Type B pancreatic cell (in vitro differentiated cells): ENCODE measurements at places on chromosomes 1 and 21. TPM values are rescaled to one million over a fixed set of nuclear protein-coding genes. Genes with fewer than 3 reads are reported as not detected.
A peak's percentile ranks its signal among the peaks of the same experiment; 100 is the strongest.

- no peak for DNase-seq
Measured at GRCh38 chr1:157419845-157420542, 132.3 kb downstream of the FCRL5 start.

GRCh38 chr1:200628223-200628881 lies 7.8 kb upstream of the KIF14 start:
- DNase-seq: no peak

GRCh38 chr1:7379441-7379971 lies 391.6 kb upstream of the VAMP3 start:
- peak; percentile 58 for DNase-seq

DNA sequence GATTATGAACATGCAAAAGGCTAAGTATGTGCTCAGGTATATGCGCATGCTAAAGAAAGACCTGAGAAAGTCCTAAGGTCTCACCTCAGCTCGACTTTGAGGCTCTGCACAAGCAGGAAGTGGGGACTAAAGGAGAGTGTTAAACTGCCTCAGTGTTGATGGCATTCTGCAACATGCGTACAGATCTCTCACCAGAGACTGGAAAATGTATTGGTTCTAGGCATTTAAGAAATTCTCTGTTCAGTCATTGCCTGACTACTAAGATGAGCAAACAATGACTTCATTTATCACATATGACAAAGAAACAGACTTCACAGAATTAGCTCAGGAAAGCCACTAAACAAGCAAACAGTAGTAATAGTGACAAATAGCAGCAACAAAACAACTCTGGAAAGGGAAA lies 90.8 kb downstream of the USH2A start:
- no peak for DNase-seq

- DNase-seq: no peak
Measured at GRCh38 chr1:10651389-10651766, 145.1 kb downstream of the CASZ1 start.

DNA sequence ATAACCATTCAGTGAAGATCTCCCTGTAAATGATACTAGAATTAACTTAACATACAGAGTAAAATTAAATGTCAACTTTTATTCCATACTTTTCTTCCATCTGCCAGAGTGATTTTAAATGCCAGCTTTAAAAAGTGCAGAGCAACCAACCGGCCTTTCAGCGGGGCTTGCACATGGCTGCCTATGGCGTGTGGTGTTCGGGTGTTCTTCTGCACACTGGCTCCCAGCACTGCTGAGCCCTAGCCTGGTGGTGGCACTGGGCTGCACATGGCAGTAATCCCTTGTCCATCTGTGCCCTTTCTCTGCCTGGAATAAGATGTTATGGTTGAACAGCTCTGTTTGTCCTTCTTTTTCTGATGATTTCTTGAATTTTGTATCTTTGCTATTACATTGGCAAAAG lies 156.3 kb downstream of the SNX7 start:
- DNase-seq: no peak

DNA sequence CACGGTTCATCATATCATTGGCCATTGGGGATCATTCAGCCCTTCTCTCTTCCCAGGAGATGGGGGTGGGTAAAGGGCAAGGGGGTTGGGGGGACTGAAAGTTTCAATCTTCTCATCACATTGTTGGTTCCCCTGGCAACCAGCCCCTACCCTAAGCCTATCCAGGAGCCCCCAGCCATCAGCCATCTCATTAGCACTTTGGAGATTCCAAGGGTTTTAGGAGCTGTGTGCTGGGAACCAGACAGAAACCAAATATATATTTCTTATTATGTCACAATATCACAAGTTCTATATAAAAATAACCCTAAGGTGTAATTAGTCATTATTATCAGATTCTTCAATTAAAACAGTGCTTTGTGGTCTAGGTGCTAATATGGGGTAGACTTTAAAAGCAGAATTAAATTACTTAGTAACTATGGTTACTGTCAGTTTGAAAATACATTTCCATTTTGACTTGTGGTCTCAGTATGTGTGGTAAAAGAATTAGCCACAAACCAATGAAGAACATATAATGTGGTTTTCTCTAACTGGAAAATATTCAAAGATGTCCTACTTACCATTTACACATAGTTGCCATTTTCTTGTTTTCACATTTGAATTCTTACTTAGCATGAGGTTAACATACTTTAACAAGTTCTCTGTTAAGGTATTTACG lies 28.1 kb downstream of the IL23R start:
- DNase-seq: no peak

- DNase-seq: no peak
Measured at GRCh38 chr1:50279622-50280330, 143.5 kb downstream of the DMRTA2 start.

DNA sequence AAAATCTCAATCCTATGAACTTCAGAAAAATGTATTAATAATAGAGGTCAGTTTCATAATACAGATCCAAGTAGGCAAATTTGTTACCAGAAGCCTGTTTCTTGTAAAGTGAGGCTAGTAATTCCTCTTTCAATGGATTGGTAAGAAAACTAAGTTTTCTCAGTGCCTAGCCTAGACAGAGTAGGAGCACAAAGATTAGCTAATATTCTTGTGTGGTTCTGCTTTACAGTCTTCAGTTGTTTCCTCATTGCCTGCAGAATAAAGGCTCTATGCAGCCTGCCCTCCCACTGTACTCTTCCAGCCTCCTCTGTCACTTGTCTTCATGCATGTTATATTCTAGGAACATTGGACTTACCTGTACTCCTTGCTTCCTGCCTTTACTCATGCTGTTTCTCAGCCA lies 2.4 kb upstream of the PPP1R15B start:
- no peak for DNase-seq

DNA sequence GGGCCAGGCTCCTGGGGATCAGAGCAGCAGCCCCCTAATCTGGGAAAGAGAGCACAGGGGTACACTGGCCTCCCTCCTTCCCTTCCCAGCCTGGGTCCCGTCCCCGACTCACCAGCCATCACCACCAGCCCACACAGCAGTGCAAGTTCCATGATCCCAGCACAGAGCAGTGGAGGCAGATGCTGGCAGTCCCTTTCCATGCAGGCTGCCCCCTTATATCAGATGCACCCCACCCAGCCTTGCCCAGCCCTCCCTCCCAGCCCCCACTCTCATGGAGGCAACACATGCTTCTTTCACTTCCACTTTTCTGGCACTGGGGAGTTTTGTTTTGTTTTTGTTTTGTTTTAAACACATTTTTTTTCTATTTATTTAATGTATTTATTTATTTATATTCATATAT lies at the start of gene PLA2G2D:
TSS of gene PLA2G2D (minus strand) at position 190 of the 400 bp plus-strand sequence. CDS start at position 152, 38 bp downstream.
- DNase-seq: no peak

DNA sequence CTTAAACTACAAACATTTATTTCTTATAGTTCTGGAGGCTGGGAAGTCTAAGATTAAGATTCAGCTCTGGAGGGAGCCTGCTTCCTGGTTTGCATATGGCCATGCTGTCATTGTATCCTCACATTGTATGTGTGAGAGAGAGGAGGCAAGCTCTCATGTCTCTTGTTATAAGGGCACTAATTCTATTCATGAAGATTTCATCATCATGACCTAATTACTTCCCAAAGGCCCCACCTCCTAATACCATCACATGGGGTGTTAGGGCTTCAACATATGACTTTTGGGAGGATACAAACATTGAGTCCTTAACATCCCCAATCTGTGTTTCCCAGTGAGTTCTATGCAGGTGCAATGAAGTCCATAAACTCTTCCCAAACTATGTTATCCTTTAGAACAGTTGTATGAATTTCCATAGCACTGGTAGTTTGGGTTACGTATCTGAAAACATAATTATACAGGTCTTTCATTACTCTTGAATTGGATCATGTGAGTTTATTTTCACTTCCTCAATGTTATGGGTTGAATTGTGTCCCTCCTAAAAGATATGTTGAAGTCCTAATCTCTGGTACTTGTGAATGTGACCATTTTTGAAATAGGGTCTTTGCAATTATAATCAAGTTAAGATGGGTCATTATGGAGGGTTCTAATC lies 124.2 kb downstream of the RUNX1 start:
- no peak for DNase-seq

- DNase-seq: no peak
Measured at GRCh38 chr1:170355267-170355801, 176.6 kb upstream of the GORAB start.

DNA sequence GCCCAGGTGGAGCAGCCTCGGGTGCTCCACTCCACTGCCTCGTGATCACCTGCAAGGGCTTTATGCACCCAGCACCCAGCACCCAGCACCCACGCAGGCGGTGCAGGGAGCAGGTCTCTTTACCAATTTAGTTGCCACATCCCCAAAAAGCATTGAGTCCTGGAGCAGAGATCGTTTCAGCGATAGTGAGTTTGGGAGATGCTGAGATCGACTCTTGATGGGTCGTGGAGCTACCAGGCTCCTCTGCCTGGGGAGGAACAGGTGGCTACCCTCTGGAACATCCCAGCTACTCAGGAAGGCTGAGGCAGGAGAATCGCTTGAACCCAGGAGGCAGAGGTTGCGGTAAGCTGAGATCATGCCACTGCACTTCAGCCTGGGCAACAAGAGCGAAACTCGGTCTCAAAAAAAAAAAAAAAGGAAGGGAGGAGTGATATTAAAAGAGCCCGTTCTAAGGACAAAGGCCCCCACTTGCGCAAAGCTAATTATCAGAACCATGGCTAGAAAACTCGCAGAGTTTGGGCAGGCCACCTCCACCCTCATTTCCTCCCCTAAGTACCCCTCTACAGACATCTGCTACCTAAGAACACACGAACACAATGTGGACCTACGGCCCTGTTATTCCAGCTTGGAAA lies 106.5 kb upstream of the SLC45A1 start:
- DNase-seq: no peak

DNA sequence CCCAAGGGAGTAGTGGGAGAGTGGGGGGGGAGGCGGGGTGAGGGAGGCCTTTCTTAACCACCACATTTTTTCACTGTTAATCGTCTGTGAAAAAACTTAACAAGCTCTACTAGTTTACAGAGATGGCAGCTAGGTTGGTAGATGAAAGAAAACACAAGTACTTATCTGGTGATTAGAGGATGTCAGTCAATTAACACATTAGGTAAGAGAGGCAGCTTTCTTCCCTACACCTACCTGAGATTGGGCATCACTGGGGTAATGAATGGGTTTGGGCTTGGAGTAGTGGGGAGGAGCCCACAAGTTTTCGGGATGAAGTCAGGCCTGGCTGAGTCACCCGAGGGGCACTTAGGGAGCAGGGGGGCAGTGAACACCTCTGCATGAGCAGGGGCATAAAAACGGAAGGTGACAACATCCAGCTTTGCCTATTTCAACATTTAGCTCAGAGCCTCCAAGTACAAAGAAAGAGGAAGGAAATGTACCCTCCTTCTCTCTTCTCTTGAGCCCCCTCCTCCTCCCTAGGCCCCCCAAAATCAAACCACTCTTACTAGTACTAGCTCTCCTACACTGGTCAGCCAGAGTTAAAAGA lies 2.5 kb downstream of the LBR start:
- DNase-seq: no peak

DNA sequence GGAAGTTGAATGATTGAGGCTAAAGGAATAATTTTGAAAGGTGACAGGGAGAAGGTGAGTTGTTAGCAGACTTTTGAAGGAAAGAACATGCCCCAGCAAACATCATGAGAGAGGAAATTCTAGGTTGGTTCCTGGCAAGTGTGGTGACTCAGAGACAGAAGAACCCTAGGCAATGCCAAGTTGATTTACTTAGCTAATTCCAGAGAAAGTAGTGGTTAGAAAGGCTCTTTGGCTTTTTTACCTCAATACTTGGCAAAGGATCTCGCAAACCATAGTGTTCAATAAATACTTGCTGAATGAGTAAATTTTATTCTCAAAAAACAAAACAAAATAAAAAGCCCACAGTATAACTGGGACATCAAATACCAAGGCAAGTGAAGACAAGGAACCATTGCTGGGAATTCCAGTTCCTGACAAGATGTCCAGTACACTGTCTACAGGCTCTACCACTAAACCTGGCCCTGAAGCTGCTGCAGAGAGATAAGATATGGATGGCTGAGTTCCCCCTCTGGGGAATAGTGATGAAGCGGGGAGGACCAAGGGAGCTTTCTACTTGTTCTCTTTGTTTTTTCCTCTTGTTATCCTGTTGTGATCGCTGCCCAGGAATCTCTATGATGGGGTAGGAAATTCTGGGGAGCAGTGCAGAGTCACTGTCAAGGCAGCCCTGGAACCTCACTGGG lies 48.2 kb downstream of the IL12RB2 start:
- no peak for DNase-seq

GRCh38 chr21:43609501-43610340 lies 49.6 kb downstream of the HSF2BP start:
- DNase-seq: no peak

GRCh38 chr1:77534456-77534855 lies 148.0 kb downstream of the ZZZ3 start:
- DNase-seq: no peak

GRCh38 chr1:10253755-10254154 lies 43.4 kb downstream of the KIF1B start:
- no peak for DNase-seq

DNA sequence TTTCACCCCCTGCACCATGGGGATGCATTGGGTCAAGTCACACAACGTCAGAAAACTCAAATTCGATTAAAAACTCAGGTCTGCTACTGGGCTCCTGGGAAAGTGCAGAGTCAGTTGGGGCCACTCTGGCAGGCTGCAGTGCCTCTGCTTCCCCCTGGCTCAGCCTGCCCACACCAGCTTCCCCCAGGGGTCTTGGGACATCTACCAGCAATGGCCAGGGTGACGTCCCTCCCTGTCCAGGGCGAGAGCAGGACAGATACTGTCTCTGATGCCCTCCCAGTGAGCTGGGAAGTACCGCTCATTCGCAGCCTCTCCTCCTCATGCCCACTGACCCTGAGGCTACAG lies 106.2 kb upstream of the COL6A1 start:
- no peak for DNase-seq

GRCh38 chr1:43056981-43057391 lies 98.3 kb upstream of the SLC2A1 start:
- no peak for DNase-seq

DNA sequence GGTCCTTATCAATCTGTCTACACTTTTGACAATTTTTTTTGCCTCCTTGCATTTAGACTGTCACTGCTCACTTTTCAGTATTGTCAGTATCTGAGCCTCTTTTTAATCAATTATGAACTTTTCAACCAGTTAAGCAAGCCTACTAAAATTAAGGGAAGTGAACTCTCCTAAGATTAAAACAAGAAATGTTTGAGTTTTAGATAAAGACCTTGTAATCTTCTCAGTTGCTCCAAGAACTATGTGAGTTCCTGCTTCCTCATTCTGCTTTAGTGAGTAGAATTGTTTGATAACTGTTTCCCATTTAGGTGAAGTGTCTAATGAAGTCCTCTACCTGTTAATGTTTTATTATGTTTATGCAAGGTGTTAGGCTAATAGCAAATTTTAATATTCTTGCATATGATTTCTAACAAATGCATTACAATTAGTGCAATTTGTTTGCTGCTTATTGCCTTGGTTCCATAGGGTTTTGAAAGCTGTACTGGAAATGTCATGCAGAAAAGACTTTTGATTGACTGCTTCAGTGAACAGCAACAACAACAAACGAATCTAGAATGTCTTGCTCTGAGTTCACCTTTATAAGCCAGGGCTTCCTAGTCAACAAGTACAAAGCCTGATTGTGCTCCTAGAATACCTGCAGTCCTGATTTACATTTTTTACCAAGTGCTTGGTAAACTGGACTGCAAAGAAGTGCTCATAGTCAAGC lies 40.9 kb downstream of the PLA2G4A start:
- DNase-seq: no peak

The SMG5 gene
- 91.0 and 91.3 TPM in 2 replicates for total RNA-seq

The LRRN2 gene
- 3.4 and 19.0 TPM in 2 replicates for total RNA-seq

The SEMA6C gene
- total RNA-seq: 10.6 and 37.1 TPM in 2 replicates

The F11R gene
- total RNA-seq: 66.8 and 147 TPM in 2 replicates

The BSND gene
- 0.05 TPM in 1 of 2 replicates, not detected in the other for total RNA-seq

The HCRTR1 gene
- not detected in 2 replicates for total RNA-seq

The PSEN2 gene
- 10.5 and 22.6 TPM in 2 replicates for total RNA-seq

The PGM1 gene
- 32.4 and 32.9 TPM in 2 replicates for total RNA-seq

The IGSF9 gene
- 36.4 and 44.3 TPM in 2 replicates for total RNA-seq

The OR2L2 gene
- total RNA-seq: 0.07 and 0.14 TPM in 2 replicates

The SPRR2A gene
- total RNA-seq: 0.75 and 2.3 TPM in 2 replicates

The SLC44A5 gene
- 1.3 and 2.4 TPM in 2 replicates for total RNA-seq

The SLAMF7 gene
- total RNA-seq: 0.45 and 0.48 TPM in 2 replicates
